Dorsolateral prefrontal cortex (tissue), 122 donors: ENCODE measurements at places on chromosomes 4 and X. TPM values are rescaled to one million over a fixed set of nuclear protein-coding genes. Genes with fewer than 3 reads are reported as not detected.
A peak's percentile ranks its signal among the peaks of the same experiment; 100 is the strongest.

DNA sequence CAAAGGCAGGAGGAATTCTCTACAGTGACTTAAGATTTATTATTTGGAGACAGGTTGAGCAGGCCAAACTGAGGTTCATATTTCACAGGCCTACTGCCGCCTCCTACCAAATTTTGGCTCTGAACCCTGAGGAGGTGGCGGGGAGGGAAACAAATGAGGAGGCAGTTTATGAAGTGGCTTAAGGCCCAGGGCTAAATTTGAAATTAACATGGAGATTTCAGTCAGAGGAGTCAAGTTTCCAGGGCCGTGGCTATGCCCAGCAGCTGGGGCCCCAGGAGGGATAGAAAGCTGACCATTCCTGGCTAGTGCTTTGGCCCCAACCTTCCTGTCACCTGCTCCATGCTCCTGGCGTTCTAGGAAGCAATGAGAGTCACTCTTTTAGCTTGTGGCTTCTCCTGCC is 73.4 kb upstream of the ARHGAP36 start:
- DNase-seq, result no peak

DNA sequence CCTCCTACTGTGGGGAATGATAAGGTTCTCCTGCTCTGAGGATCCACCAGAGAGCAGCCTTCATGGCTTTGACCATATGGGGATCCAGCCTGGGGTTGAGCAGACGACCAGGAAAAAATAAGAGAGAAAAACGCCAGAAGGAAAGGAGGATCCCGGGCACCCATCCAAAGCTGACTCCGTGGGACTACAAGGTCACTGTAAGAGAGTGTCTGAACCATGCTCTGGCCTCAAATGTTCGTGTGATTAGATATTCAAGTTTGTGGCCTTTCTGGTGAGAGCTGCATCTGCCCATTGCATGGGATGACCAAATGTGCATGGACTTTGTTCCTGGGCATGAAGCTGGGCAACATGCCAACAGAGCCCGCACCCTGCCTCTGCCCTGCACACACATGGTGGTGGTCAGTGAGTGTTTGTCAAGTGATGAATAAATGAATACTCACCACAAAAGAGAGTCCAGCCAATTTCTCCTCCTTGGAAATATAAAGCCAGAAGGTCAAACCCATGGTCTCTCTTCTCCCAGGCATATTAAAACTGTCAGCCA is 346.0 kb upstream of the GATB start:
- DNase-seq, result no peak

DNA sequence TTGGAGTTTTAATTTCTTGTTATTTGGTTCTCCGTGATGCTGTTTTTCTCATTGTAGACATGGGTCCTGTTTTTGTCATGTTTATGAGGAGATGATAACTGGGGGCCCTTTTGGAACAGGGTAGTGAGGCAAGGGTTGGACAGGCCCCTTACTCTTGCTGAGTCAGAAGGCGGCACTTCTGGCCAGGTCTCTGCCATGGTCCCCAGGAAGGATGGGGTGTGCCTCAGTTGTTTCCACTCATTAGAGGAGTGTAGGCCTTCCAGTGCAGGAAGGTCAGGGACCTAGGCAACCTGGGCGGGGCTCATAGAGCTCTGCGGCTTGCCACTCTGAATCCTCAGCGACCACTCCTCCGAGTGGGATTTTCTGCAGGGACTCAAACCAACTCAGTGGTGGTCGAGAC is 68.2 kb downstream of the NELFA start:
- no peak for DNase-seq

DNA sequence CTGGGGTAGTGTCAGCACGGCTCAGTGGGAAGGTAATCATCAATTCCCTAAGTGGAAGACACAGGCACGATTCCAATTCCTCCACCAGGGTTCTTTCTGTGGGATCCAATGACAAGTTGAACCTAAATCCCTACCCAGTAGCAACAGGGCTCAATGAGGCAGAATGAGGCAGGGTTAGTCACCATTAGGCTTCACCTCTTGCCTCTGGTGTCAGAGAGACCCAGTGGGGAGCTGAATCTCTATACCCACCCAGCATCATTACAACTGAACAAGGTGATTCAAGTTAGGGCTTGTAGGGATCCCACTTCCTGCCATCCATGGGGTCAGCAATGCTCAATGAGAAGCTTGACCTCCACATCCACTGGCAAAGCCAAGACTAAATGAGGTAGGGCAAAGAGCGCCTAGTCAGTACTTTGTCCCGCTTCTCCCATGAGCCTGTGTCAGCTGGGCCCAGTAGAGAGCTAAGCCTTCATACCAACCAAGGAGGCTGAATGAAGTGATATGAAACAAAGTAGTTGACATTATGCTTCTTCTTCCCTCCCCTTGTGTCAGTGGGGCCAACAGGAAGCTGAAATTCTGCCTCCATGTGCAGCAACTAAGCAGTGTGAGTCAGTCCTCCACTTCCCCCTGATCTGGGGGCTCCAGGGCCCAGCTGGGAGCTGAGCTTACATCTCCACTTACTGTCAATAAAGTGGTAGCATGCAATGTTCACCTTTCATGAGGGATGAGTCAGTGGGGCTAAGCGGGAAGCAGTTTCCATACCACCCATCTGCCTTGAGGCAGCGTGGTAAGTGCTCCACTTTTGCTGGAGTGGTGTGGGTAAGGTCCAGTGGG is 36.4 kb upstream of the RBM41 start:
- DNase-seq, result no peak

DNA sequence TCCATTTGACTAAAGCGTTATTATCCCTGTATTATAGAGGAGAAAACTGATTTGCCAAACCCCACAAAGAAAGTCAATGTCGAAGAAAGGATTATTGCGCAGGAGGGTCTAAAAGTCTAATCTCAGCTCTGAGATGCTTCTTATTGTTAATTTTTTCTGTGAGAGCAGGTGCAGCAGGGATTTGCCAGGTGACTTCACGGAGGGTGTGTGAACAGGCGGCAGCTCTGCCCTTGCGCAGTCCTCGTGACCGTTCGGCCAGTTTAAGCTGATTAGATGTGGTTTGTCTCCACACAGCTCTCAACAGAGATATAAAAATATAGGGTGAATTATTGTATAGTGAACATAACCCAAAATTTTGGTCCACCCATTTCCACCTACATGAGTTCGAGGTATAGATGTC is 28.5 kb downstream of the TENM3 start:
- no peak for DNase-seq

Gene HMX1
- 1.1 TPM for total RNA-seq

Gene CT47B1
- total RNA-seq, result not detected

DNA sequence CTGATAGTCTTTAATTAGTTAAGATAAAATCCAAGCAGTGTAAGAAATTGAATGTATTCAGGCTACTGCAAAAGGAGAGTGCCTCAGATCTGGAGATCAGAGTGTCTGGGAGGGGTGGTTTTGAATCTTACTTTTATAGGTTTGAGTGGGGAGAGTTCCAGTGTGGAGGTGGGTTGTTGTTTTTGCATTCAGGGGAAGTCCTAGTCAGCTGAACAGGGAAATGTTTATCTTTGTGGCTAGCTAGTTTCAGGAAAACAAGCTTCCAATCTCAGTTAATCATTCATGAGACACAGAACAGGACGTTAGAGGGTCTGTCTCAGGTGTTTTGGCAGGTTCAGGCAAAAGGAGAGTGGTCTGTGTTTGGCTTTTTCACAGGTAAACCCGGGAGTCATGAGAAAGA is 26.0 kb downstream of the ZNF81 start:
- no peak for DNase-seq

Gene MPP1
- 71.6 TPM for total RNA-seq

Gene MXRA5
- 1.5 TPM for total RNA-seq

DNA sequence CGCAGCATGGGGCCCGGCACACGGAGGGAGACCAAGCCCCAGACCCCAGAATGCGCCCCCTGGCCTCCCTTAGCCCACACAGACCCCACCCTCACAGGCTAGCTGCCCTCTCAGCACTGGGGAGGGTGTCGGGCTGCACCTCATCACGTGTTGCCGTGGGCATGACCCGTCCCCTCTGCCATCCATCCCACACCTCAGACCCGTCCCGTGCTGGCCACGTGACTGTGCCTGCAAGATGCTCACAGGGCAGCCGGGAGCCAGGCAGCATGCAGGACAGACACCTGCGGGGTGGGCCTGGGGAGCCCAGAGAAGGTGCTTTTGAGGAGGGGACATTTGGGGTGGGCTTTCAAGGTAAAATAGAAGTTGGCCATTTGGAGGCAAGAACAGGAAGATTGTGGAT is 4.8 kb downstream of the MSANTD1 start:
- DNase-seq, result peak; percentile 38

DNA sequence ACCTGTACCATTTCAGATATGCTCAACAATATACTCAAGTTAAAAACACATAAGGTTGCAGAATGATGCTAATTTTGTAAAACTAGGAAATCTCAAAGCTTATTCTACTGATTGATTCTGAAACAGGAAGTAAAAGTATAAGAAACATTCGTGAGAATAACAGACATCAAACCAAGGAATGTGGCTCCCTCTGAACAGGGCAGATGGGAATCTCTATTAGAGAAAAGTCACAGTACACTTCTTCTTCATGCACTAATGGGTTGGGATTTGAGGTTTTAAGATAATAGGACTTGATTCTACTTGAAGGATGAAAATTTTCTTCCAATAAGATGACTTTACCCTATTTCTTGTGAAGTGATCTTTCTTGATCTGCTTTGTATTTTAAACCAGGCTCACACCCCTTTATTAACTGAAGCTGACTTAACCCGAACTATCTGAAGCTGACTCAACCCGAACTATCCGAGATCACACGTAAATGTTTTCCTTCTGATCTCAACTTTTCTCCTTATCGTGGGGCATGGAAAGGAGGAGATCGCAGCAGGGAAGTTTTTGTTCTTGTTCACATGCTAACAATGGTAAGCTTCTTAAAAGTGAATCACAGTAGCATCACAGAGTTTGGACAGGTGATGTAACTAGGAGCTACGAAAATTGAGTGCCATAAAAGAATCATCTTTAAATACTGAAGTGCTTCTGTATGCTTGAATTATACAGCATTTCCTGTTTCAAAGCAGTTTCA is 363.1 kb upstream of the ZFP42 start:
- no peak for DNase-seq

DNA sequence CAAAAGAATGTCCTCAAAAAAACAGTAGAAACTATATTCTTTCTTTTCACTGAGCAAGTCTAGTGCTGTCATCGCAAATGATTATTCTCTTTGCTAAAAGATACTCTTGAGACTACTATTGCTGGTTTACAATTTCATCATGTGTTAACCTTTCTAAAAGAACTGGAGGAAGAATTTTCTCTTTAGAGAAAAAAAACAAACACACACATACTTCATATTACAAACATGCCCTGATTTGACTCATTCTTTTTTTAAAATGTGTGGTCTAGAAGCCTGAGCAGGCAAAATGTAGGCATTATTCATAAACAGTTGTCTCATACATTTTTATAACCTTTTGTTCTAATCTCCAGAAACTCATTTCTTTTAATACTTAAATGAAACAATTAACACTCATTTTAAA is 60.6 kb upstream of the FAT4 start:
- DNase-seq, result no peak

DNA sequence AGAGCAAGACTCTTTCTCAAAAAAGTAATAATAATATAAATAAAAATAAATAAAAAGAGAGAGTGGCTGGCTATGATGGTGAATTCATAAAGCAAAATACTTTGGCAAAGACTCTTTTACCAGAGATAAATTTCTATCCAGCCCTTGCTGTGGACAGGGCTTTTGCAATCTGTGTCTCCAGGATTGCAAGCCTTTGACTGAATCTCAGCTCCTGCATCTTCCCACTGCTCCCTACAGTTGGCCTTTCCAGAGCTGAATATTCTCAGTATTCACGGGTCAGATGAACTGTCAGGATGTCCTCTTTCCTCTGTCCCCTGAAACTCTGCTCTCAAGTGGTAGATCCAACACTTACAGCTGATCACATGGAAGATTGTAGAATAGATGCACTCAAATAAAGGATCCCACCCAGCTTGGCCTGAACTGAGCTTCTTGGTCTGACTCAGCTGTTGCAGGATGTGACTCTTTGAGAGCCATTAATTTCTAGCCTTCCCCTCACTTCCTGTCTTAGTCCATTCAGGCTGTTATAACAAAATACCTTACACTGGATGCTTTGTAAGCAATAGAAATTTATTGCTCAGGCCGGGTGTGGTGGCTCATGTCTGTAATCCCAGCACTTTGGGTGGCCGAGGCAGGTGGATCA is 123.4 kb upstream of the GUCY1A1 start:
- DNase-seq, result no peak
